ENCODE measurements at places on chromosomes 7 and 10.

- no peak for DNase-seq
Measured at GRCh38 chr10:90906596-90906995, 14.3 kb downstream of the ANKRD1 start.

DNA sequence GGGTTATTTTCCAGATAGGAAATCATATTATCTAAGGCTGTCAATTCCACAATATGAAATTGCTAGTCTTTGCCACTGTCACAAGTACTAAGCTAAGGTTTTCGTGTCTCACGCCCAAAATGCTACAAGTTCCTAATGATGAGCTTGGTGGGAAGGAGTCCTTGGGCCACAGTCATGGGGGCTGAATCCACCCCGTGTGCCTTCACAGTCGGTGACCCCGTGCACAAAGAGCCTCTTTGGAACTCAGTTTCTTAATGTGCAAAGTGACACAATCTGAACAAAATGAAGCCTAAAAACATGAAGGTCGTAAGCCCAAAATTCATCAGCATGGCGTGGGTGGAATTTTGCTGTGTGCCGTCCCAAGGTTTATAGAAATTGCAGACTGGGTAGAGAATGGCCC, 337.0 kb upstream of the GALNT17 start:
- no peak for DNase-seq

- no peak for DNase-seq
Measured at GRCh38 chr7:13933536-13933935, 55.9 kb downstream of the ETV1 start.

GRCh38 chr7:925601-926000, 28.9 kb downstream of the ADAP1 start:
- peak; percentile 55 for DNase-seq

GRCh38 chr7:146414373-146414772, 297.8 kb downstream of the CNTNAP2 start:
- no peak for DNase-seq

DNA sequence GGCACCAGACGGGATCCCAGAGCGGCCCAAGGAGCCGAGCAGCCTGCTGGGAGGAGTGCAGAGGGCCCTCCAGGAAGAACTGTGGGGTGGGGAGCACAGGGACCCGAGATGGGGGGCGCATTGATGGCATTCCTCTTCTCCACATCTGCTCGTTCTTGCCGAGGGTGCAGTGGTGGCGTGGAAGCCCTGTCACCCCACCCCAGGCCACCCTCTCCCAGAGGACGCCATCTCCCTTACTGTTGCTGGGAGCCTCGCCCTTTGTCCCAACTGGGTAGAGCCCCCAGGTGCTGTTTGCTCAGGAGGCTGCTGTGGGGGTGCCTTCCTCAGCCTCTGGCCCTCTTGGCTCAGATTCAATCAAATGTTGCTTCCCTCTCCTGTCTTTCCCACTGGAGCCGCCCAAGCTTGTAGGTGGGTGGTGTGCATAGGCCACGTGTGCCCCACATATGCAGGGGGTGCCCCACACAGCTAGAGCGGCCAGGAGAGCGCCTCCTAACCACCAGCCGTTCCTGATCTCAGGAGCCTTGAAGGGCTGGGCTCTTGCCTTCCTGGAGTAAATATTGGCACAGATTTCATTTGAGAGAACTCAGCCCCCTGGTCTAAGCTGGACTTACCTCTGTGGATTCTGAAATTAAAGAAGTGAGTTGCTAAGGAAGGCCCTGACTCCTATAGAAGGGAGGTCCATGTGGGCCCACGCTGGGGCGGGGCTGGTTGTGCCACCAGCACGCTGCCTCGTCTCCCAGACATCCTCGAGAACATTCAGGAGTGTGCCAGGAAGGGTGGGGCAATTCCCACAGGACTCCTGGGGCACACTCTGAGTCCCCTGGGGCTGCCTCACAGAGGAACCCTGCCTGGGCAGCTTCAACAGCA, 39.2 kb downstream of the ZNF467 start:
- DNase-seq, result no peak

- DNase-seq, result no peak
Measured at GRCh38 chr10:78552261-78552811, 516.4 kb upstream of the ZMIZ1 start.

- DNase-seq, result no peak
Measured at GRCh38 chr10:104284846-104285245, 15.9 kb downstream of the GSTO2 start.

GRCh38 chr10:97974526-97975525, 55.6 kb downstream of the CRTAC1 start:
- DNase-seq, result no peak

GRCh38 chr7:124689931-124690330, 75.7 kb downstream of the GPR37 start:
- no peak for DNase-seq

- peak; percentile 70 for DNase-seq
Measured at GRCh38 chr10:28668363-28669226, 8.7 kb upstream of the BAMBI start.

DNA sequence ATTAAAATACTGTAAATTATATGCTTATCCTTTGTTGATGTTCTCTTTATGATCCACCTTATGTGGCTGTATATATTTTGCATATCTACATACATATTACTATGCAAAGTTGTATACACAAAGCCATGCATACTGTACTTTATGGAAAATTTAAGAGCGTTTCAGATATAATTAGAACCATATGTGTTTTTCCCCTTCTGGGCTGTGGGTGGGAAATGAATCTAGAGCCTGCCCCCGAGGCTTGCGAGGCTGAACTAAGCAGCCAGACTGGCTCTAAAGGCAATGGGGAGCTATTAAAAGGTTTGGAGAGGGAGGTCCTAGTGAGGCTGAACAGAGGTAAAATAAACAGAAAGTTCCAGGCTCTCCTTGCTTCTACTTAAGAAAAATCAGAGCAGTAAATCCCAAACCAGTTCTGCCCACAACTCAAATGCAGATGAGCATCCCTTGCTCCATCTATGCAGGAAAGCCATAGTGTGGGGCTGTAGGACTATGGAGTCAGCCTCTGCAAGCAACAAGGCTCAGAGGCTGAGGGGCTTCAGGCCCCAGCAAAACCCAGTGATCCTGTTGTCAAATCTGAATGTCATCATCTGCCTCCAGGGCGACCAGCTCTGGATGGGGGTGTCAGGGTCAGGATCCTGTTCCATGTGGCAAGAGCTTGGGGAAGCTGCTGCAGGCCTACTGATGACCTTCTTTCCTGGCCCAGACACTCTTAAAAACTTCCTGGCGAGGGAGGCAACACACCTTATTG, 14.1 kb upstream of the DDIT4 start:
- peak; percentile 69 for DNase-seq

DNA sequence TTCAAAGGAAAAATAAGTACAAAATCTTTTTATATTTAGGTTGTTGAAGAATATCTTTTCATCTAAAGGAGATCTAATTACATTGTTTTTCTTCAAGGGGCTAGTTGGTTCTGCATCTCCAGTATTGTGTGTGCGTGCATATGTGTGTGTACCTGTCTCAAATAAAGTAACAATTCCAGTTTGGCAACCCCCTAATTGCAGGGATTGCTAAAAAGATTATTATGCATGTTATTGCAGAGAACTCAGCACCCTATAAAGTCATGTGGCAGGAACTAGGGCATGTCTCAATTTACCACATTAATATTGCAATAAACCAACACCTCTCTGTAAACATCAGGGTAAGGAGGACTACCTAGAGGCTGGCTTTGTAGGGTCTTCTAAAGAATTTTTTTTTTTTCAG, 37.0 kb downstream of the MRPS33 start:
- no peak for DNase-seq

GRCh38 chr7:139744768-139745677, 32.8 kb downstream of the HIPK2 start:
- no peak for DNase-seq

GRCh38 chr7:34091321-34091917, 186.1 kb downstream of the BMPER start:
- peak; percentile 14 for DNase-seq

DNA sequence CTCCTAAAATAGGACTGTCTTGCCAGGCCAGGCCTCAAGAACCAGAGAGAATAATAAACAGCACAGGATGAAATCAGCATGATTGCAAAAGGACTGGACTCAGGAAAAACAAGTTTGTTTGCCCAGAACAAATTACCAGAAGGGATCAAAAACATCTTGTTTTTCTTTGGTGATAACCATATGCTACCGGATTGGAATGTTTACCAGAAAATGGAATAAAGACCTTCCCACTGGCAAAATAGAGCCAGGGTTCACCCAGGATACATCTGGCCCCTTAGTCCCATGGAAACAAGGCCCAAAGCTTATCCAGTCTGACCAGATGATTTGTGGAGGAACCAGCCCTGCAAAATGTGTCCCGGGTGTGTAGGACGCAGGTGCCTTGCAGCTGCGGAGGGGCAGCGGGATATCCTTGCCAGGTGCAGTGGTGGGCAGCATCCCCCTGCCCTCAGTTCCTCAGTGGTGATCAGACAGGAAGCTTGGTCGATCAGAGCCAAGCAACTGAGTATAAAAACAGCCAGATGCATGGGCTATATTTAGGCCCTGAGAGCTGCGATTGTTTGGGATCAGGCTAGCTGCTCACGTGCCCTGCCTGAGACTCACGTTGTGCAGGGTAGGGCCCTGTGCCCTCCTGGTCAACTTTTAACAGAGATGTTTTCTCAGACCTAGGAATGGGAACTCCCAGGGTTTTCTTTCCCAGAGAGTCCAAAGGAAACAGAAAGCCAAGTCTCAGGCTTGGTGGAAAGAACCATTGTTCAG, 4.6 kb upstream of the ZNF22 start:
- no peak for DNase-seq

Data from BE2C (cell line).